ENCODE measurements at places on chromosomes 6 and 20.

DNA sequence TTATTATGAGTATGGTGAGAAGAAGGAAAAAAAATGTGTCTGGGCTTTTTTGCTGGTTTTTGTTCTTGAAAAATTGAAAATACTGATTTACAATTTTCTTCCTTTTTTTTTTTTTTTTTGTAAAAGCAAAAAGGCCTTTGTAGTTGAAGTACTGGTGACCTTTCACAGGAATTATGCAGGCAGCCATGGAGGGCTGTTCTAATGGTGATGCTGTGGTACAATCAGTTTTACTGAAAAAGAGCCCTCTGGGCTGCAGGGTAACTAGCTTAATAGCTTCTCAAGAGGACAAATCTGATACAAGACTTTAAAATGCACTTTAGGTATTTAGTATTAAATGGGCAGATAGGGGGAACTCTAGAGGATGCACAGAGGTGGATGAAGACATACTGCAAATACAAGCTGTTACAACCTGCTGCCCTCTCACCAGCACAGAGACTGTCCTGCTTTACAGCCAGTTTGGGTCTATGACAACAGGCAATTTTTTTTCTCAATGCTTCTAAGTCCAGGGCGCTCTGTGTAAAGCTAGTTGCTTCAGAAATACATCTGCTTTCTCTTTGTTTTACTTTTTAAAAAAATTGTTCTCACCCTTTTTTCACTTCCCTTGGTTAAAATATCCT lies 61.6 kb upstream of the HS3ST5 start:
- no peaks in the 10 kb centered on the region for H3K36me3 ChIP-seq
- no peaks in the 10 kb centered on the region for H3K27me3 ChIP-seq
- H3K4me3 ChIP-seq = no peak overlapping the region
- DNase-seq = no peak
- no peak overlapping the region for H3K27ac ChIP-seq
- H3K4me1 ChIP-seq = no peaks in the 10 kb centered on the region

DNA sequence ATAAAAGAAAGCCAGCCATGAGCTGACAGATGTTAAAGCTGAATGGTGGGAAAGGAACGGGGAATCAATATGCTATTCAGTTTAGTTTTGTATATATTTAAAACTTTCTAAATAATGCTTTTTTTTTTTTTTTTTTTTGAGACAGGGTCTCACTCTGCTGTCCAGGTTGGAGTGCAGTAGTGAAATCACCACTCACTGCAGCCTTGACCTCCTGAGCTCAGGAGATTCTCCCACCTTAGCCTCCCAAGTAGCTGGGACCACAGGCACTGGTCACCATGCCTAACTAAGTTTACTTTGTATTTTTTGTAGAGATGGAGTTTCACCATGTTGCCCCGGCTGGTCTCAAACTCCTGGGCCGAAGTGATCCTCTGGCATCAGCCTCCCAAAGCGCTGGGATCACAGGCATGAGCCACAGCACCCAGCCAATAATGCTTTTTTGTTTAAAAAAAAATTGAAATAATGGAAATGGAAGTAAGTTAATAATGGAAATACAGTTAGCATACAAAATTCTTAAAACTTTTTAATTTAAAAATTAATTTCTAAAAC lies 19.1 kb downstream of the EPB41L2 start:
- H3K27me3 ChIP-seq = no peaks in the 10 kb centered on the region
- no peak for DNase-seq
- H3K4me1 ChIP-seq = no peaks in the 10 kb centered on the region
- no peak overlapping the region for H3K4me3 ChIP-seq
- no peak overlapping the region for H3K27ac ChIP-seq

DNA sequence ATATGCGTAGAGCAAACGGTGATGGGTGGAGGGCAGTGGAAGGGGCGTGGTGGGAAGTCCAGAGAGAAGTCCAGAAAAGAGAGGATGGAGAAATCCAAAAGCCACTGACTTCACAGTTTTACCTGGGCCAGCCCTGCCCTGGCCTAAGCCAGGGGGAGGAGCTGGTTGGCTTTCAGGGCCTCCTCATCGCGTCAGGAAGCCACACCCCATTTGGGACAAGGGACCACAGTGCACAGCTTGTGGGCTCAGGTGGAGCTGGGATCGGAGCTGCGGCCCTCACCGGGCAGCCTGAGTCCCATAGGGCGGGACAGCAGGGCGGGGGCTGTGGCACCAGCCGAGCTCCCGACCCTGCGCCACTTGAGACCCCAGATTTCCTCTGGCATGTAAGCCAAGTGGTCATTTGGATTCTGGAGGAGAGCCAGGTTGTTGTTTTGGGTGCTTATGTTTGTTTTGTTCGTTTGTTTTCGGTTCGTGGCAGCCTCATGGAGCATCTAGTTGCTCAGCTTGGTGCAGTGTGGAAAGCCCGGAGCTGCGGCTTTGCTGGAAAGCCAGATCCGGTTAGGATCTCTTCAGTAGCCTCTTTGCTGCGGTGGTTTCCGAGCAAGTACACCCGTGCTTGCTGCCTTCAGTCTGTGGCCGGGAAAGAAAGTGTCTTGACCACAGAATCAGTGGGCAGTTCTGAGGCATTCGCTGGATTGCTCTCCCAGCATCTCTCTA lies 42.2 kb downstream of the RIOK1 start:
- H3K4me3 ChIP-seq = no peak overlapping the region
- peaks cover 5% of the 10 kb centered on the region for H3K4me1 ChIP-seq
- no peaks in the 10 kb centered on the region for H3K36me3 ChIP-seq
- no peak for DNase-seq
- H3K27me3 ChIP-seq = no peaks in the 10 kb centered on the region
- H3K27ac ChIP-seq = no peak overlapping the region

DNA sequence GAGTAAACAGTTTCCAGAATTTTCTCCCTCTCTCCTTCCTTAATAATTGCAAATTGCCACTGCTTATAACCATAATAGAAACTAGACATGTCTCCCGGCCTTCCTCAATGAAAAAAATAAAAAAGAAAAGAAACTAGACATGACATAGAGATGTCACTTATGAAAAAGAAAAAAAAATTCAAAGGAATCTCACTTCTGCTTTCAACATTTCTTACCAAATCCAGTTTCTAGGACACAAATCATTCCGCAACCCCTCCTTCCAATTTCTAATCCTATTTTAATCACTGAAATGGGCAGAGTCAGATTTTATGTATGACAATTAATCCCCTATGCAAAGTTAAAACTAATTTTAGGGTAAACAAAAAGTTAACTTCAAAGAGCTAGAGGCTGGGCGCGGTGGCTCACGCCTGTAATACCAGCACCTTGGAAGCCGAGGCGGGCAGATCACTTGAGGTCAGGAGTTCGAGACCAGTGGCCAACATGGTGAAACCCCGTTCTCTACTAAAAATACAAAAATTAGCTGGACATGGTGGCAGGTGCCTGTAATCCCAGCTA lies 40.1 kb upstream of the EEF1A1 start:
- no peaks in the 10 kb centered on the region for H3K36me3 ChIP-seq
- H3K4me3 ChIP-seq = no peak overlapping the region
- peaks cover 9% of the 10 kb centered on the region for H3K4me1 ChIP-seq
- no peaks in the 10 kb centered on the region for H3K27me3 ChIP-seq
- no peak for DNase-seq
- H3K27ac ChIP-seq = no peak overlapping the region

GRCh38 chr6:79180052-79180451 lies 54.4 kb downstream of the HMGN3 start:
- no peaks in the 10 kb centered on the region for H3K36me3 ChIP-seq
- H3K4me1 ChIP-seq = peaks cover 2% of the 10 kb centered on the region
- no peak overlapping the region for H3K27ac ChIP-seq

DNA sequence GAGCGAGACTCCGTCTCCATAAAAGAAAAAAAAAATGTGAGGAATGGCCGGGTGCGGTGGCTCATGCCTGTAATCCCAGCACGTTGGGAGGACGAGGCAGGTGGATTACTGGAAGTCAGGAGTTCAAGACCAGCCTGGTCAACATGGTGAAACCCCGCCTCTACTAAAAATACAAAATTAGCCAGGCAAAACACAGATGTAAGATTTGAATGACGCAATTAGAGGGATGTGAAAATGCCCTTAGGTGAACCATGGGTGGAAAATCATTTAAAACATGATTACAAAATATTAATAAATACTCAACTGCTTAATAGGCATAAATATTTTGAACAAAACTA lies 20.9 kb downstream of the COL9A3 start:
- no peak overlapping the region for H3K27ac ChIP-seq
- peaks cover 43% of the 10 kb centered on the region for H3K36me3 ChIP-seq
- H3K27me3 ChIP-seq = no peaks in the 10 kb centered on the region
- no peak overlapping the region for H3K4me3 ChIP-seq
- DNase-seq = no peak

DNA sequence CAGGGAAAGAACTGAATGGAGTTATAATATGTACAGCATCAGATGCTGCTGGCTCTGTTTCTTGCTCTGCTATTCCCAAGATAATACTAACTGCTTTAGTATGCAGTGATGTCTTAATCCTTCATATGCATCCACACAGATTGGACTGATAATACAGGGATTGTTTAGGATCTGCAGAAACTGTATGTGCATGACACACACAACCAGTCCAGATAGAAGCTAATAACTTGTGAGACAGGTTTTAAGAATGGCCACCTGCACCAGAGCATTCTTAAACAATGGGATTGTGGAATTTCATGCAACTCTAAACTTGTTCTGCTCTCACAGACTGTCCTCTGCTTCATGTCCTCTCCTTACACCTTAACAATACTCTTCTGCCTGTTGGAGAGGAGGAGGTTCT lies 90.9 kb downstream of the SPTLC3 start:
- no peaks in the 10 kb centered on the region for H3K36me3 ChIP-seq
- no peaks in the 10 kb centered on the region for H3K27me3 ChIP-seq
- peak; percentile 94 for DNase-seq

DNA sequence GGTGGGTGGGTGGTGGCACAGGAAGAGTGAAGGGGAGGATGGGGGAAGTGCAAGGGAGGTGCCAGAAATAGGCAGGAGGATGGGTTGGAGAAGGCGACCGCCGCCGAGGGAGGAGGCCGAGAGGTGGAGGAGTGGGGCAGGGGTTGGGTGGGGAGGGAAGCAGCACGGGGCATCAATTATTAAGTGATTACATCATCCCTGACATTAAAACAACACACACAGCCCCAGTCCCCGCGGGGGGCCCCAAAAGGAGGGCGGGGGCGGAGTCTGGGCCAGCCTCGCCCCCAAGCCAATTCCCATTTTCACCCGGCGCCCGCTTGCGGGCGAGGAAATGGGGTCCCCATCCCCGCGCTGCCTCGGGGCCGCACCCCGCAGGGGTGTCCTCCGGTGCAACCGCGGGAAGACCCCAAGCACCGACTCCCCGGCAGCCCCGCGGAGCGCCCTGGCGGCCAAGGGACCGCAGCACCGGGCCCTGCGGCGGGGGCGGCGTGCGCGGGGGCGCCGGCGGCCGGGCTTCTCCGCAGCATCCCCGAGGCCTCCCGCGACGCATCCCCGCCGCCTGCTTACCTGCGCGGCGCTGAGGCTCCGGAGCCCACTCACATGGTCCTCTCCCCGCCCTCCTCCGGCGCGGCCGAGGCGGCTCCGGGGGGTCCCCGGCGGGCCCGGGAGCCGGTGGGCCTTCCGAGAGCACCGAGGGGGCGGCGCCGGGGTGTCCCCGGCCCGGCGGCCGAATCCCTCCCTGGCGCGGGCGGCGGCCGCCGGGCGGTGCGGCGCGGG lies 663 bp downstream of the FYN start:
- H3K4me3 ChIP-seq = peak overlapping the region; percentile 85
- no peaks in the 10 kb centered on the region for H3K27me3 ChIP-seq
- no peak for DNase-seq
- peak overlapping the region; percentile 38 for H3K27ac ChIP-seq

DNA sequence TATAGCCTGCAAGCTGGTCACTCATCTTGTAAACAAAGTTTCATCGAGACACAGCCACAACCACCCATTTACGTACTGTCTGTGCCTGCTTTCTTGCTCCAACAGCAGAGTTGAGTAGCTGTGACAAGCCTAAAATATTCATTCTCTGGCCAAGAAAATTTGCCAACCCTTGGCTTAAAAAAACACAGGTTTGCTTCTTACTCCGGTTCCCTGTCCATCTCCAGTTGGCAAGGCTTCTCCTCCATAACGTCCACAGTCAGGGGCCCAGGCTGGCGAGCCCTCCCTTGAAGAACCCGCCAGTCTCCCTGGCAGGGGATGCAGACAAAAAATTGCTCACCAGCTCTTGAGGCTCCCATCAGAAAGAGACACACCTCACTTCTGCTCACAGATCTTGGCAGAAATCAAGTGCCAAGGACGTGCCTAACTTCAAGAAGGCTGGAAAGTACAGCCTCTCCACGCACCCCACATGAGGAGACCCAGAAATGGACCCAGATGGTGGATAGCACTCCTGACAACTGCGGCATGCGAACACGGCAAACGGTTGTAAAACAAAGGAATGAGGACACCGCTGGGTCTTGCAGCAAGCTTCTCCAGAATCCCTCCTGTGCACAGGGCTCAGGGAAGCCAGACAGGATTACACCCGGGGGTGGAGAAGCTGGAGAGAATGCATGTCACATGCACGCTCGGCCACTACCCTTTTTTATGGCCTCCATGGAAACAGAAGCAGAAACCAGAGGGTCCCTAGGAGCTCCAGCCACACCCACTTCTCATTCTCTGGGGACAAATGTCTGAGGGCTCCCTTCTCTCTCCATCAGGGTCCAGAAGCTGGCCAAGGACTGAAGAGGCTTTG lies 59.8 kb upstream of the SIRPA start:
- DNase-seq = no peak
- no peak overlapping the region for H3K27ac ChIP-seq
- no peaks in the 10 kb centered on the region for H3K36me3 ChIP-seq

DNA sequence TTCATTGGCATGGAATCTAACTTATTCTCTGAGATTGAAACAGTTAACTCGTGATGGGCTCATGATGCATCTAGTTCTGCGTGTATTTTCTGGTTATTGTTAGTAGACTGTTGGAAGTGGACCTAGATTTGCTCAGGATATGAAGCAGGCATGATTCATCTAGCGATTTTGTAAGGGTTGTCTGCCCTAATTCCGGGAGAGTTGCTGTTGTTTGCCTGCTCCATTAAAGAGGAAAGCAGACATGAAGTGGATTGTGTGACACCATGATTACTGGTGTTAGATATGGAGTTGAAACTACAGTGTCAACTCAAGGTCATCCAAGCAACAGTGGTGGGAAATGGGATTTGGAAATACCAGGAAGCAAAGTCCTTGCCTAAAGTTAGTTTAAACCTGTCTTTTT lies 41.0 kb downstream of the SOX4 start:
- DNase-seq = no peak
- no peak overlapping the region for H3K27ac ChIP-seq
- no peaks in the 10 kb centered on the region for H3K36me3 ChIP-seq
- no peaks in the 10 kb centered on the region for H3K27me3 ChIP-seq
- H3K4me1 ChIP-seq = peaks cover 6% of the 10 kb centered on the region
